ENCODE measurements at places on chromosomes 4 and X.

GRCh38 chr4:151038452-151039157 is 23.5 kb upstream of the LRBA start:
- DNase-seq = no peak

GRCh38 chr4:152257601-152258066 is 278.3 kb downstream of the FBXW7 start:
- no peak for DNase-seq

GRCh38 chr4:68748181-68748991 is 67.4 kb upstream of the UGT2B10 start:
- no peak for DNase-seq

GRCh38 chr4:179989975-179990374 is 2253.2 kb upstream of the TENM3 start:
- no peak for DNase-seq

DNA sequence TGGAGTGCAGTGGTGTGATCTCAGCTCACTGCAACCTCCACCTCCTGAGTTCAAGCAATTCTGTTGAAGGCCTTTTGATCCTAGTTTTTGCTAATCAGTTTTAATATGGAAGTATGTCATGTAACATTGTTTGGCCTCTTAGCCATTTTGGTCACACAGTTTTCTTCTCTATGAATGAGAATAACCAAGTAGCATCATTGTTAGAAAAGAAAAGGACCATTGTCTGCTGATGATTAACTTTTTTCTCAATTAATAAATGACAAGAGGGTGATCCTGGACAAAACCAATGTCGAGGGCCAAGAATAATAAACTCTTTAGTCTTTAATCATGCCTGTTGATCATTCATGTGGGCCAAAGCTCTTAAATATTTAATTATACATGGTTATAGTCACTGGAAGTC is 289.3 kb upstream of the MAGEB2 start:
- DNase-seq = no peak

GRCh38 chr4:64718091-64718490 is 308.8 kb upstream of the TECRL start:
- no peak for DNase-seq

DNA sequence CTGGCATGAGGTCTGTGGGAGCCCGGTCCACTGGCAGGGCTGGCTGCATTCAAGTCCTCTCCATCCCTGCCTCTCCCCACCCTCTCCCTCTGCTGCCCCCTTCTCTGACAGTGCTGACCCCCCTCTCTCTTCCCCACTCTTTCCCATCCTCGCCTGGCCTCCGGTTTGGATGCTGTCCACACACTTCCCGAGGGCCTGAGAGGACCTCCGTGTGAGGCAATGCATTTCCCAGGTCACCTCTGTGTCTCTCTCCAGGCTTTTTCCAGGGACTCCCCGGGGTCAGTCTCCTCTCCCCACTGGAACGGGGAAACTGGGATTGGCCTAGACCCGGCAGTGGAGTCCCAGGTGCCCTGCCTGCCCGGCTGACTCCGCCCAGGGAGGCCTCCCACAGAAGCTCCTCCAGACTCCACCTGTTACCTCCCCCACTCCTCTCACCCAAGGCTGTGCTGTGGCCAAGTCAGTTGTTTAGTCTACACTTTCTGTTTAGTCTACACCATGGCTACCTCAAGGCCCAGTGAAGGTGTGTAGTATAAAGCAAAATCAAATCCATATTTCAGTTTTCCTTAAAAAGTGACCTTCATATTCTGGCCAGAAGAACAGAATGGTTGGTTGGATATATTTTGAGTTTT is 146.8 kb downstream of the PTTG2 start:
- no peak for DNase-seq

- peak; percentile 74 for DNase-seq
Measured at GRCh38 chrX:68827848-68828624, 785 bp upstream of the EFNB1 start.

- DNase-seq = no peak
Measured at GRCh38 chr4:122341886-122342285, 36.9 kb upstream of the ADAD1 start.

- no peak for DNase-seq
Measured at GRCh38 chrX:68928401-68928800, 99.6 kb downstream of the EFNB1 start.

DNA sequence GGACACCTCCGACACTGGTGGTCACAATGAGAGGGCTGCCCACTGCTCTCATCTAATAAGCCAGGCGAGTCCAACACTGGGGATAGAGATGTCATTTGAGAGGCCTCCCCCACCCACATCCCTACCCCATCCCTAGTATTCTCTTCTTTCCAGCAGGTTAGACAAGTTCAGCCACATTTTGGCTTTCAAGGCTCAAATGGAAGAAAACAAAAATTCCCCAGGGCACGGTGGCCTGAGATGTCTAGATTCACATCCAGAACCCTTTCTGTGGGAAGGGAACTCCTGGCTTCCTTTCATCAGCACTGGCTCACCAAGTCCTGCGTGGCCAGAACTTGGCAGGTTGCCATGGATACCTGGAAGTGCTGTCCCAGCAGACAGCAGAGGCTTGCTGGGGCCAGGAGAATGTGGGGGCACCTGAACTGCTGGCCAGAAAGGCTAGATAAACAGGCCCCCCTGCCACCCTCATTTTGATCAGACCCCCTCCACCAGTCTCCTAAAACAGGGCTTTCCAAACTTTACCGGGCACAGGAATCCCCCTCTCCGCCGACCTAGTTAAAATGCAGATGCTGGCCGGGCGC is 1.3 kb upstream of the NYX start:
- DNase-seq = no peak

DNA sequence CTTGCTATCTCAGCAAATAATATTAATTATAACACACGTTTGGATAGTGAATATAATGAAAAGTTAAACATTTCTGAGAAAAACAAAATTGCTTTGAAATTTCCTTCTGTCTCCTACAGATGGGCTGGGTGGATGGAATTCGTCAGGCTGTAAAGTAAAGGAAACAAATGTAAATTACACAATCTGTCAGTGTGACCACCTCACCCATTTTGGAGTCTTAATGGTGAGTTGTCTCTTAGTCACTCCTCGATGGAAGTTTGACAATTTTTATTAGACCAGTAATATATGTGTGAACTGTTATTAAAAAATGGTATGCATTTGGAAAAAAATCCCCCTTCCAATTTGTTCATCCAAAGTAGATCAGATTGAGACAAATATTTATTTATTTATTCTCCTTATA is 92.5 kb upstream of the BRS3 start:
- no peak for DNase-seq

GRCh38 chr4:162201673-162202072 is 37.9 kb upstream of the FSTL5 start:
- DNase-seq = no peak

GRCh38 chrX:45196701-45197100 is 4.0 kb downstream of the DIPK2B start:
- DNase-seq = no peak

DNA sequence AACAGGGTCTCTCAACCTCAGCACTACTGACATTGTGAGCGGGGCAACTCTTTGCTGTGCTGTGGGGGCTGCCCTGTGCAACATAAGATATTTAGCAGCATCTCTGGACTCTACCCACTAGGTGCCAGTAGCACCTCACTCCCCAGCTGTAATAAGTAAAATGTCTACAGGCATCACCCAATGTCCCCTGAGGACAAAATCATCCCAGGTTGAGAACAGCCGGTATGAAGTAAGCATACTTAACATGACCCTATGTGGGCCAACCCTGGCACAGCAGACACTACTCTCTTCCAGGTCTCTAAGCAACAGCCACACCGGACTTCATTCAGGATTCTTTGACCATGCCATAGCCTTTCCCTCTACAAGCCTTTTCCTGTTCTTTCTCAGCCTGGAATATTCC is 10.5 kb upstream of the MGST2 start:
- no peak for DNase-seq

- no peak for DNase-seq
Measured at GRCh38 chr4:107299646-107300045, 263.5 kb upstream of the DKK2 start.

- peak; percentile 15 for DNase-seq
Measured at GRCh38 chrX:68684291-68684918, 36.9 kb downstream of the STARD8 start.

DNA sequence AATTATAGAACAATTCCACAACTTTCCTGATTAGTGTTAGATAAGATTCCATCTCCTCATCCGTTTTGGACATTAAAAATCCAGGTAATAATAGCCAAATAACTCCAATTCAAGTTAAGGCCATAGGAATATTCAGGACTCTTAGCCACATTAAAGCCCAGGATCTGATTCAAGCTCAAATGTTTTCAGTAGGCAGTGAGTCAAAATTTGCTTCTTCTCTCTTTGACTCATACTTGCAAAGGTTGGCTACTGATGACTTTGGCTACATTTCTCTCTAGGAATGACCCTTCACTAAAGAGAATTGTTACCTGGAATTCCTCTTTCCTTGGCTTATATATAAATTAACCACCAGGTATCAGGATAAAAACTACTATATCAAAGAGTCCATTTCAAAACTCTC is 354.9 kb upstream of the HS3ST1 start:
- DNase-seq = no peak

DNA sequence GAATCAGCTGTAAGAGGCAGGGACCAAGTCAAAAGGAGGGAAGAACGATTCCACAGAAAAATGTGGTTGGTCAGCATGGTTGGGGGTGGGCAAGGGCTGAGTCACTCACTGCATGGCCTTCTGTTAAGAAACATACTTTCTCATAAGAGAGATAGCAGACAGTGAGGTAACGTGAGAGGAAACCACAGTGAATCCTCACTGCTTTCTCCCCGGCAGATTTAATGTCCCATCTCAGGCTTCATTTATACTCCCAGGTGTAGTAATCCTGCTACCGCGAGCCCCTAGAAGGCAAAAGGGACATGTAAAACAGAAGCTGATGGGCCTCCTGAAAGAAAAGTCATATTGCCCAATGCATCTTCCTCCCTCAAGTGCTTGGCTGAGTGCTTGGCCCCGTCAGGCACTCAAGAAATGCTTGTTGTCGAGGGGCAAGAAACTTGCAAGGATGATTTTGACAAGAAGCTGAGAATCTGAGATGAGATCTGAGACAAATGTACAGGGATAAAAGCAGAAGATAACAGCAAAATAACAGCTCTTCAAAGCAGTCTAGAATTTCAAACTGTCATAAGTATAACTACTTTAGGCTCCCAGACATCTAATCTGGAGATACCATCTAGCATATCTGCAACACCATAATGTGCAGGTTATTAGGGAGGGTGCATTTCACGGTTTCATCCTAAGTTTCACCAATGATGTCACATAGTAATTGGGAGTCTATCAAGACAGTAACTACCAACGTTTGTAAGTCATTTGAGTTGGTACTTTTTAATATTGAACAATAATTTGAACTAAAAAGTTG is 40.2 kb downstream of the SH3KBP1 start:
- no peak for DNase-seq

DNA sequence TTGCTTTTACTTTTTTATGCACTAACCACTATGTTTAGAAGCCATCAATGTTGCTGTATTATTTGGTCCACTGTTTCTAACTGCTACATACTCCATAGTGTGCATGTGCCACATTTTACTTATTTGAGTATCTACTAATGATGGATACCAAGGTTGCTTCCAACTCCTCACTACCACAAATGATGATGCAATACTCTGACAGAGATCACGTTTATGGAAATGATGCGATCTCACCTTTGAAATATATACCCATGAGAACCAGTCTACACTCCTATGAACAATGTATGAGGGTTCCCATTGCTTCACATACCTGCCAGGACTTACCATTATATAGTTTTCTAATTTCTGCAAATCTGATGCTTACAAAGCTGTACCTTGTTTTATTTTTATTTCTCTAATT is 44.2 kb downstream of the HUWE1 start:
- no peak for DNase-seq

- no peak for DNase-seq
Measured at GRCh38 chr4:62399242-62399641, 1199.1 kb downstream of the ADGRL3 start.
